ENCODE measurements at places on chromosomes 11 and 22.

- DNase-seq = no peak
These were observed 31.2 kb downstream of the RRP8 start for GRCh38 chr11:6572215-6572614.

GRCh38 chr11:65625628-65626342 is 10.2 kb downstream of the PCNX3 start:
- no peak for DNase-seq

GRCh38 chr11:48150213-48150612 is 66.4 kb upstream of the OR4B1 start:
- no peak for DNase-seq

DNA sequence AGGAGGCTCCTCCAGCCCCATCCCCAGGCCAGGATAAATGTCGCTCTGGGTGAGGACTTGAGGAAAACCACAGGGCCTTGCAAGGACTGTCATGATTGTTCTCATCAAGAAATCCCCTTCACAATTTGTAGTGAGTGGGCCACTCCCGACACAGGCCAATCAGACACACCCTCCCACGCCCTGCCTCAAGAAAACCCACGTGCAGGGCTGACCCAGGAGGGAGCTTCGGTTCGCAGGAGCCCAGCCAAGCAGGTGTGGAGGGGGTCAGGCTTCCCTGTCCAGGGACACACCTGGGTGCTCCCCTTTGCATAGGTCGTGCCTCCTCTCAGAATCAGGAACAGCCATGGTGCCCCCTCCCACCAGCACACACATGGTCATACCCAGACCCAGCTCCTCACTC is 43.2 kb downstream of the SHANK2 start:
- no peak for DNase-seq

GRCh38 chr22:23804781-23805291 is 18.1 kb downstream of the SMARCB1 start:
- DNase-seq = no peak

- no peak for DNase-seq
These were observed 167.3 kb downstream of the TBC1D22A start for GRCh38 chr22:46929710-46930204.

- no peak for DNase-seq
These were observed 71.6 kb downstream of the C11orf58 start for GRCh38 chr11:16809886-16810668.

DNA sequence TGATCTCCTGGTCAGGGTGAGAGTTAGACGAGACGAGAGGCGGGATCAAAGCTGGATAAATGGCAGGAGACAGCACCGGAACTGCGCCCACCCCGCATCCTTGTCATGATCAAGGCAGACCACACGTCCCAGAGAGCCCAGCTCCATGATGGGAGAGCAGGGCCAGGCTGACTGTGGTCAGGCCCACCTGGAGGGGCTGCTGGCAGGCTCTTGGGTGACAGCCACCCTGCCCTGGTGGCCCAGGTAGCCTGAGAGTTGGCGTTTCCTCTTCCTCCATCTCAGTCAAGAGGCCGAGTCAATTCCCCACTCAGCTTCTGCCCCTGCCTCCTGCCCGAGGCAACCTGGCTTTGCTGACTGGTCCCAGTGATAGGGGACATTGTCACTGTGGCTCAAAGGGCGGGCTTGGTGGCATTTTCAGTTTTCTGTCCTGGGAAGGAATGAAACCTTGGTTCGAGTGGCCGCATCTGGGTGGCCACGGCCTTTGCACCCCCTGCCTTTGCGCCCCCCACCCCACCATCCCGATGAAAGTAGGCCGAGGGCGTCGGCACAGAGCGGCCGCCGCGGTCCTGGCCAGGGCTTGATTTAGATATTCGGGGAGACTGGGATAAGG is 60.8 kb upstream of the PPARA start:
- DNase-seq = no peak

- DNase-seq = no peak
These were observed at the start of gene CDC42EP1 for GRCh38 chr22:37559901-37560607. CDC42EP1 (plus strand) TSS chr22:37560480; CDS start chr22:37566350, 5,870 bp downstream.

DNA sequence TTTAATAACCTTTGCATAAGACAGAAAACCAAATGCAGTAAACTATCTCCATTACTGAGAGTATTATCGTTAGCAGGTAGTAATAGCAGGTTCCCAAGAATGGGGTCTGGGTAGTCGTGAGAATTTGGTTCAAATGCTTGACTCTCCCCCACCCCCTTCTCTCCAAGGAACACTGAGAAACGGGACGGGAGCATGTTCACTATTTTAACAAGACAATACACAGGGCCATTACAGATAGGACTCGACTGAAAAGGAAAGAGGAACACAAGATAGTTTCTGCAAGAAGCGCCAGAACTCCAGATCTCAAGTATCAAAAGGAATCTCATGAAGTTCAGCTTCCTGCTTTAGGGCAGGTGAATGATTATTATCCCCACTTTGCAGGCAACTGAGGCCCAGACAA is 27.0 kb downstream of the KMT5B start:
- no peak for DNase-seq

GRCh38 chr11:117649296-117650055 is 147.5 kb downstream of the DSCAML1 start:
- DNase-seq = no peak

DNA sequence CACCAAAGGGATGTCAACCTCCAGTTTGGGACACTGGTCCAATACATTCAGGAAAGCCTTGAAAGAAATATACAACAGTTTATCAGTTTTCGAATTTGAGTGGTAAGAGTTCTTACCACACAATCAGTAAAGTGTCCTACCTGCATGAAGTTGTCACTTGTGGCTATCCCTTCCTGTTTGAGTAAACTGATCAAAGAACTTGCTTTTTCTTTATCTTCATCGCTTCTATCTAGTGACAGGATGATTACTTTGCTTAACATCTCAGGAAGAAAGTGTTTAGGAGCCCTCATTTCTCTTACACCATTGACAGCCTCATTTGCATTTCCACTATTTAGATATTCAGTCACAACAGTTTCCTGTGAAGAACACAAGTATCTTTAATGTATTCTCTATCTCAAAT is 8.4 kb downstream of the EIF4G2 start:
- no peak for DNase-seq

- no peak for DNase-seq
These were observed 28.8 kb downstream of the DKK3 start for GRCh38 chr11:11979488-11980117.

DNA sequence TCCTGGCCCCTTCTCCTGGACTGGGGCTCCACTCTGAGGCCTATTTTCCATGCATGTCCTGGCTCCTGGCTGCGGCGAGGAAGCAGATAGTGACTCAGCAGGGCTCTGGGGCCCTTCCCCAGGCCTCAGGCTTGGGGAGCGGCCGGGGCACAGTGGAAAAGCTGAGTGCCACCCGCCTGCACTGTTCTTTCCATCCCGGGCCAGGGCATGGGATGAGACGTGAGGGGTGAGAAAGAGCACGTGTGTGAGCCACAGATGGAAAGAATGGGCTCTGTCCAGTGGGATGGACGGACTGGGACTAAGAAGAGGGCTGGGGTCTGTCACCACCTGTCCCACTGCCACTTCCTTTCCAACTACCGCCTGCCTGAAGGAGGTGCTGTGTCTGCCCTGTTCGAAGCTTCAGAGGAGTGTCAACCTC is 12.8 kb downstream of the SLC37A2 start:
- DNase-seq = no peak

GRCh38 chr11:114773541-114774338 is 95.4 kb downstream of the NXPE2 start:
- no peak for DNase-seq

DNA sequence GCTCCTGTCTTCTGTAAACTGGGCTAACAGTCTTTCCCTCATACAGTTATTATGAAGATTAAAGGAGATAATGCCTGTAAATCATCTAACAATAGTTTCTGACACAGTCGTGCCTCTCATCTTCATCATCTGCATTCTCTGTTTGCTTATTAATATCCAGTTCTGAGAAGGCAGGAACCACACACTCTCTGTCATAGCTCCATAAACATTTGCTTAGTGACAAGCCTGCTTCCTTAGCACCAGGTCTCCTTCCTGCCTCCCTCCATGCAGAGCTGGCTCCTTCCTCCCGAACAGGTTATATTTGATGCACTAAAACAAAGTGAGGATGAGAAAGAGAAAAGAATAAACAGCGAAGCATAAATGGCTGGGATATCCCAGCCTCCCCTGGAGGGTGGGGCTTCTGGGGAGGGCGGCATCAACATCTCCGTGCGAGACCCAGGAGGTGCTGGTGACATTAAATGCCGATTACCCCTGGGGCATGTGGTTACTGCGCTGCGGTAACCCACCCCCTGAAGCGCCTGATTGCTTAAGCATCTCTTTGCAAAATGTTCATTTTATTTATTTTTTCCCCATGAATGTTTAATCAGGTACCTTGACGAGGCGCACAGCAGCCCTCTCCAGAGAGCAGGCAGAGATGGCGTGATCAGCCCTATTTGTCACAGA is 404.9 kb downstream of the NXPE2 start:
- DNase-seq = no peak

GRCh38 chr22:23287136-23288095 is 107.1 kb downstream of the BCR start:
- DNase-seq = no peak

GRCh38 chr11:121930004-121930965 is 185.7 kb downstream of the BLID start:
- no peak for DNase-seq

DNA sequence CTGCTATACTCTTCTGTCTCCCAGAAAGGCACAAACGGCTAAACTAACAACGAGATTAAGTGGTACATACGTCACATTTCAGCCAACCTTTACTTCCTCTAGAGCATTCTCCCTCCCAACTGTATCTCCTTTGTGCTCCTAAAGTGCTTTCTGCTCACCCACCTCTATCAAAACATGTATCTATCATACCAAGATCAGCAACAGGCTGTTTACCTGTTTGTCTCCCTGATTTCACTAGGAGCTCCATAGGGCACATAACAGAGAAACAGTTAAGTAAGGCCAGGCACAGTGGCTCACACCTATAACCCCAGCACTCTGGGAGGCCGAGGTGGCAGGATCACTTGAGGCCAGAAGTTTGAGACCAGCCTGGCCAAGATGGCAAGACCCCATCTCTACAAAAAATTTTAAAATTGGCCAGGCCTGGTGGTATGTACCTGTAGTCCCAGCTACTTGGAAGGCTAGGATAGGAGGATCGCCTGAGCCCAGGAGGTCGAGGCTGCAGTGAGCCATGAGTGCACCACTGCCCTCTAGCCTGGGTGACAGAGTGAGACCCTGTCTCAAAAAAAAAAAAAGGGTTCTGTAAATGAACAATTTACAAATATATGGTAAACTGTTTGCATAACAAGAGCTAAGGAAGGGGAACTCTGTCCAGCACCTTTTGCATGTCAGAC is 2.8 kb downstream of the NDUFC2 start:
- no peak for DNase-seq

DNA sequence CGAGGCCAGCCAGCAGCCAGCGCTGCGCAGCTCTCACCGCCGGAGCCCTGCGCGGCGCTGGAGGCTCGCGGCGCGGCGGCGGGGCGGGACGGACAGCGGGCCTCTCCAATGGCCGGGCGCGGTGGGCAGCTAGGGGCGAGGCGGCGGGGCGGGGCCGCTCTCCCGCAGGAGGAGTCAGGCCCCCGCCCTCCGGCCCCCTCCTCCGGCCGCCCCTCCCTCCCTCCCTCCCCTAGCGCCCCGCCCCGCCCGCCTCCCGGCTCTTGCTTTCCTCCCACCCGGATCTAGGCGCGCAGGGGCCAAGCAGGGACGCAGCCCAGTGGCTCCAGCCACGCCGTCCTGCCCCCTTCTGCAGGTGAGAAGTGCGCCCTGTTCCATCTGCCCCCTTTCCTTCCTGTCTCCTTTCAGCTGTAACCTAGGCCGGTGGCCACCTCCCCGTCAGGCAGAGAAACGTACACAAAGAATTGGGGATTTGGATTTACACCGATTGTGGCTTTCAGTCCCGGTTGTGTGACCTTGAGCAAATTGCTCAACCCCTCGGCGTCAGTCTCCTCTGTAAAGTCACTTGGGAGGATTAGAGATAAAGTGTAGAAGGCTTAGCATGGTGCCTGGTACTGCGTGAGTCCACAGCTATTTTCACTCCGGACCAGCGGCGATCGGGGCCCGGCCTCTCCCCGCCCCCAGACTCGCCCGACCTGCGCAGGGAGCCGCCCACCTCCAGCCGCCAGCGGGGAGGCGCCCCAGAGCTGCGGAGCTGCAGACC is at the start of gene FZD4:
Gene FZD4, minus strand, starts transcription at position 35 of the 760 bp plus-strand sequence. CDS start 310 bp downstream, outside the sequence.
- DNase-seq = peak; percentile 40

GRCh38 chr11:100066399-100066798 is 620.7 kb upstream of the ARHGAP42 start:
- no peak for DNase-seq

GRCh38 chr11:111406589-111406988 is 27.5 kb upstream of the POU2AF1 start:
- DNase-seq = no peak

DNA sequence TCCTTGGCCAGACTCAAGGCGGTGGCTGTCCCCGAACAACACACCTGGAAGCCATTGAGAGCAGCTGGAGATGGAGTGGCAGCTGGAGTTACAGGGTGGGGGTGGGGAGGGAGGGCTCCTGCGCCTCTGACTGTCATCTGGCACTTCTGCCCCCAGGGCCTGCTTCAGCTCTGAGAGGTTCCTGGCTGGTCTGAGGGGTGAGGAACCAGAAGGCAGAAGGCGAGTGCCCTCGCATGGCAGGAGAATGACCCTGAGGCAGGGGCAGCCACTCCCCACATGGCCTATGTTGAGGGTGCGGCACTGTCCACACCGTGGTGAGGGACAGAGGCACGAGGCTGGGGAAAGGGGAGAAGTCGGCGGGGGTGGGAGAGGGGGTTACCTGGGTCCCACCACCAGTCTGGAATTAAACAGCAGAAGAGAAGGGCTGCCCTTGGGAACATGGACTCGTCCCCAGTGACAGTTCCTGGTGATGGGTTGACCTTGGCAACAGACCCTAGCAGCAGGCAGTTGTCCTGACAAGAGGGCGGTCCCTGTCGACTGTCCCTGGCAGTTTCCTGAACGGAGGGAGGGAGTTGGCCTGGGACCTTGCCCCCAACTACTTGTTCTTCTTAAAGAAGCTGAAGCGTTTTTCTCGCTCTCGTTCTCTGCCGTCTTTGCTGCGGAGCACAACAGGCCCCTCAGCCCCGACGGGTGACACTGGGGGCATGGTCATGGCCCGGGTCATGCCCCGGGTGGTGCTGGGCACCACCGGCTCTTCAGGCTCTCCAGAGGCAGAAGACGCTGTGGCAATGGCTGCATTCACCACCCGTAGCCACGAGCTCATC is 7.8 kb upstream of the RBM4B start:
- DNase-seq = no peak

- no peak for DNase-seq
These were observed 10.3 kb upstream of the WNT7B start for GRCh38 chr22:45987136-45987861.

Measured in activated T-cell treated with anti-CD3 and anti-CD28 coated beads for 24 hours (primary cell).